Inflammatory macrophage (primary cell): ENCODE measurements at places on chromosomes 16 and 17.
A peak's percentile ranks its signal among the peaks of the same experiment; 100 is the strongest.

DNA sequence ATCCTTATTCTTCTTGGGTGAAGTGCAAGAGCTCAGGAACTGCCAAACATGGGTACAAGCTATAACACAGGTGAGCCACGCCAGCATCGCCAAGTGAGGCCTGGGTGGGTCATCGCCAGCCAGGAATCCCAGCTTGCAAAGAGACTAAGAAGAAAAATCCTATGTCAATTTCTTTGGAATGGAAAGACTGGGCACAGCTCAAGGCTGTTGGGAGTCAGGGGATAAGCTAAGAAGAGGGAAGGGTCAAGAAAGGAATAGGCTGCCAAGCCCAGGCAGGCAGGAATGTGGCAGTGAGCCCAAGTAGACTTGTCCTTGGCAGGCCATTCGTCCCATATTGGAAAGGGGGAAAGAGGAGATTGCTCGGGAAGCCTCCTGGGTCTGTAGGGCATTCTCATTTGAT lies 191.4 kb upstream of the CDH5 start:
- no peak for DNase-seq

GRCh38 chr16:76614269-76614668 lies 337.1 kb downstream of the CNTNAP4 start:
- DNase-seq = no peak

- peak; percentile 92 for DNase-seq
Observed at GRCh38 chr17:7687072-7687907, at the start of gene TP53. TSS of gene TP53 (minus strand) at chr17:7687490. CDS start at chr17:7676594, 10,896 bp downstream.

DNA sequence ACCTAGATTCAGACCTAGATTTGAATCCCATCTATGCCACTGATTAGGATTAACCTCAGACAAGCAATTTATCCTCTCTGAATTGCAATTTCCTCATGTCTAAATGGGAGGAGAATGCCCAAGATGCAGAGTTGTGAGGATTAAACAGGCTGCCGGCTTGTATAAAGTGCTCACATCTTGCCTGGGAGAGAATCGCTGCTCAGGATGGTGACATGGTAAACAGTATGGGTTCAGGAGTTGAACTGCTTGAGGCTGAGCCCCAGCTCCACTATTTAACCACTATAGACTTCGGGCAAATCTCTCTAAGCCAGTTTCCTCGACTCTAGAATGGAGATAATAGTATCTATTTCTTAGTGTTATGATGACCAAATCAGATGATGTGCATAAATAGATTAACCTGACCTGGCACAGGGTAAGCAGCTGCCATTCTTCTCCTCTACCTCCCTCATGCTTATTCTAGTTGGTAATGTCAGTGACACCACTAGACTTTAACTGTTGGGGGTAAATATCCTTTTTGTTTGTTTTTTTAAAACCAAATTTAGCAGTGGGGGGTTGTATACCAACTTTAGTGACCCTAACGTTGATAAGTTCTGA lies 732 bp upstream of the RPL27 start:
- no peak for DNase-seq

DNA sequence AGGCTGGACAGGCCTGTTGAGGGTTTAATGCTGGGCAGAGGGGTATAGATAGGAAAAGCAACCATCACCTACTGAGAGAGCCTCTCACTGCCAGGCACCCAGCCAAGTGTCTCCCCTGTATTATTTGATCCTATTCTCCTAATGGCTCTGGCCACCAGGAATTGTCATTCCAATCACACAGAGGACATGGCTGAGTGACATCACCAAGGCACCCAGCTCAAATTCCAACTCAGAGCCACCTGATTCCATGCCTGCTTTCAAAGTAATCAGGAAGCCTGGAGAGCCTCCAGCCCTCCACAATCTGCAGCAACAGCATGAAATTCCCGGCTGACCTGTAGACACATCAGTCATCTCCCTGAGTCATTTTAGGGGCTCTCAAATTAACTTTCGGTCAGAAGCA lies 368.9 kb upstream of the C16orf82 start:
- no peak for DNase-seq

GRCh38 chr16:58107709-58108108 lies 21.5 kb downstream of the CFAP20 start:
- DNase-seq = no peak

DNA sequence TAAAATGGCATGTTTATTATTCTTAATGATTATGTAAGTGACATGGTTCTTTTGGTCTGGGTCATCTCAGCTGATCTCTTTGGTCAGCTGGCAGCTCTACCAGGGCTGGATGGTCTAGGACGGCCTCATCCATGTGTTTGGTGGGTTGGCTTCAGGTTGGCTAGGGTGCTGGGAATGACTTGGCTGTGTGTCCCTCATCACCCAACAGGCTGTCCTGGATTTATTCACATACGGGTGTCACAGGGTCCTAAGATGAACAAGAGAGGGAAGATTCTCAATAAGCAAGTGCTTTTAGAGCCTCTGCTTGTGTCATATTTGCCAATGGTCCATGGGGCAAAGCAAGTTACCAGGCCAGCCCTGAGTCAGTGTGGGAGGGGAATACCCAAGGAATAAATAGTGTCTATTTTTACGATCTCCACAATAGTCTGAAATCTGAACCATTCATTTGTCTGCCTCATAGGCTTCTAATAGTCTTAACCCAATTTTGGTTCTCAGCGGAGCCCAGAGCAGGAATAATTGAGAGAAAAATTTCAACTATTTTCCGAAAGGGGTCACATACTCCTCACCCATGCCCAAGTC lies 157.5 kb downstream of the HS3ST2 start:
- no peak for DNase-seq

DNA sequence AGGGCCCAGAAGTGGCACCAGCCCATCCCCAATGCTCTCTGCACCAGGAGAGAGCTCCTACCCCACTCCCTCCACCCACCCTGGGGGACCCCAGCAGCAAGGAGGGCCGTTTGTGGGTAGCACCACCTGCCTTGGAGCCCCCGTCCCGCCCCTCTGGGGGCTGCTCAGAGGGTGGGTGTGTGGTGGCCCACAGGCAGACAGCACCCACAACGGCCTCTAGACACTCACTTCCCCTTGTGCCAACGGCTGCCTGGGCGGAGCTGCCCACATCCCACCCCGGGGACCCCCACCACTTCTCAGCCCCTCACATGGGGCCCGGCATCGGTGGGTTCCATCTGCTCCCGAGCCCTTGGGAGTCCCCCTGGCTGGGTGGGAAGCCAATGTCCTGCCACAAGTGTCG lies 33.3 kb downstream of the BAHCC1 start:
- DNase-seq = no peak

GRCh38 chr17:17313350-17313991 lies 10.3 kb downstream of the NT5M start:
- peak; percentile 16 for DNase-seq

GRCh38 chr17:71395901-71396300 lies 724.9 kb upstream of the SOX9 start:
- no peak for DNase-seq

GRCh38 chr16:27665881-27666280 lies 115.9 kb downstream of the KATNIP start:
- DNase-seq = no peak

DNA sequence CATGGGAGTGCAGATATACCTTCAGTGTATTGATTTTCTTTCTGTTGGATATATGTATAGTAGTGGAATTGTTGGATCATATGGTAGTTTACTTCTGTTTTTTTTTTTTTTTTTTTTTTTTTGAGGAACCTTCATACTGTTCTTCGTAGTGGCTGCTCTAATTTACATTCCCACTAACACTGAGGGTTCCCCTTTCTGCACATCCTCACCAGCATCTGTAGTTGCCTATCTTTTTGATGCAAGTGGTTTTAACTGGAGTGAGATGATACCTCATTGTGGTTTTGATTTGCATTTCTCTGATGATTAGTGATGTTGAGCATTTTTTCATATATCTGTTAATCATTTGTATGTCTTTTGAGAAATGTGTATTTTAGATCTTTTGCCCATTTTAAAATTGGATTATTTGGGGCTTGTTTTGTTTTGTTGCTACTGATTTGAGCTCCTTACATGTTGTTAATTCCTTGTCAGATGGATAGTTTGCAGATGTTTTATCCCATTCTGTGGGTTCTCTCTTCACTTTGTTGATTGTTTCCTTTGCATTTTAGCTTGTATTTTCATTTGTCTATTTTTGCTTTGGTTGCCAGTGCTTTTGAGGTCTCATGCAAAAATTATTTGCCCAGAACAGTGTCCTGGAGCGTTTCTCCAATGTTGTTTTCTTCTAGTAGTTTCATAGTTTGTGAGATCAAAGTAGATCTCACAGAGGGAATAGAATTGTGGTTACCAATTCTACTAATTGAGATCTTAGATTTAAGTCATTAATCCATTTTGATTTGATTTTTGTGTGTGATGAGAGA lies 25.0 kb upstream of the BCAS3 start:
- peak; percentile 57 for DNase-seq

DNA sequence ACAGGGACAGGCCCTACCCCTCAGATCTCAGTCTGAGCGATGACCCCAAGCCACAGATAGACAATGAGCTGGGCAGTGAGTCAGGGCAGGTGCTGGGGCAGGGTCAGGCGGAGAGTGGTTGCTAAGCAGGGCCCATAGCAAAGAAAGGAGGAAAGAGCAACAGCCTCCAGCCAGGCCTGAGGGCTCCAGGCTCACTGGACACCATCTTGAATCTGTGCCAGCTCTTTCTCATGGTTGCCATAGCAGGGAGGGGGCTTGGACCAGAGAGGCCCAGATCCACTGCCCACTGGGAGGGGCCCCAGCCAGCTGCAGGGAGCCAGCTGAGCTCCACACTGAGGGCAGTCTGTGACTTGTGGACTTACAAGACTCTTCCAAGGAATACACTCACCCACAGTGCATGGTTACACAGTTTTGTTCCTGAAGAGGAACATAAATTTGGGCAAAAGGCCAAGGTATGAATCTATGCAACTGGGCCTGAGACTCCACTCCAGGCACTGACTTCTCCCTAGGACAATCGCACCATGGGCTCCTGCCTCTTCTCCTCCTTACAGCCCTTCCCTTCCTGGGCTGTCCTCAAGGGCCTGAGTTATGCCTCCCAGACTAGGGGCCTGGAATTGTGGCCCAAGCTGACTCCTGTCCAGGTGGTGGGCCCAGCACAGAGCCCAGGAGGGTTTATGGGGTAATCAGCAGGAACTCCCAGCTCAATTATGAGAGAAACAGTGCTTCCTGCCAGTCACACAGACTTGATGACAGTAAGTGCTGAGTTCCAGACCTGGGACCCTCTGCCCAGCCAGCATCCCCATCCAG lies 59.9 kb downstream of the BEAN1 start:
- peak; percentile 87 for DNase-seq

DNA sequence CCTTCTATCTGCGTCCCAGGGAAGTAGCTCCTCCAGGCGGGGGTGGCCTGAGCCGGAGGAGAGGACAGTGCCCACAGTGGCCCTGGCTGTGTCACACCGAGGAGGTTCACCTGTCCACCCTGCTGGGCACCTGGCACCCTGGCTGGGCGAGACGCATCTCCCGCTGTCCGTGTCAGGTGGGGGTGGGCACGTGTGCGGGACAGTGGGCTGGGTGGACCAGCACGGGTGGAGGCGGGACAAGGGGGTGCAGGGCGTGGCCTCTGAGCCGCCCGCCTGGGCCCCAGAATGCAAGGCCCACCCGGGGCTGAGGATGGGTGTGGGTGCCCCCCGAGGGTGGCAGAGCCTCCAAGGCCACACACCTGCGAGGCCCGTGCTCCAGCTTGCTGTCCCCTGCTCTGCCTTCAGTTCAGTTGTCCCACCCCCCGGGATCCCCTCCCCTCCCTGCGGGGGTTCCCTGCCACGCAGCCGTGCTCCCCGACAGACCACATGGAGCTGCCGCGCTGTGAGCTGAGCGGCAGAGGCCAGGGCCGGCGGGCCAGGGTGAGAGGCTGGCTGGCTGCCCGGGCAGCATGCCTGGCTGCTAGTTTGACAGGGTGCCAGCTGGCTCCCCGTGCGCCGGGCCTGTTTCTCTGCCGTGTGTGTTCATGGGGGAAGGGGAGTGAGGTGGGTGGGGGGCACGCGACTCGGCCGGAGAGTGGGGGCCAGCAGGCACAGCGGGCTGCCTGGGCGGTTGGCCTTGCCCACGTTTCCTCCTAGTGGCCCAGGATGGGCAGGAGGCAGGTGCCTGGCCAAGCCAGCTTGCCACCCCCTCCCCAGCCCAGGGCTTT lies 33.9 kb downstream of the BAHCC1 start:
- DNase-seq = no peak

DNA sequence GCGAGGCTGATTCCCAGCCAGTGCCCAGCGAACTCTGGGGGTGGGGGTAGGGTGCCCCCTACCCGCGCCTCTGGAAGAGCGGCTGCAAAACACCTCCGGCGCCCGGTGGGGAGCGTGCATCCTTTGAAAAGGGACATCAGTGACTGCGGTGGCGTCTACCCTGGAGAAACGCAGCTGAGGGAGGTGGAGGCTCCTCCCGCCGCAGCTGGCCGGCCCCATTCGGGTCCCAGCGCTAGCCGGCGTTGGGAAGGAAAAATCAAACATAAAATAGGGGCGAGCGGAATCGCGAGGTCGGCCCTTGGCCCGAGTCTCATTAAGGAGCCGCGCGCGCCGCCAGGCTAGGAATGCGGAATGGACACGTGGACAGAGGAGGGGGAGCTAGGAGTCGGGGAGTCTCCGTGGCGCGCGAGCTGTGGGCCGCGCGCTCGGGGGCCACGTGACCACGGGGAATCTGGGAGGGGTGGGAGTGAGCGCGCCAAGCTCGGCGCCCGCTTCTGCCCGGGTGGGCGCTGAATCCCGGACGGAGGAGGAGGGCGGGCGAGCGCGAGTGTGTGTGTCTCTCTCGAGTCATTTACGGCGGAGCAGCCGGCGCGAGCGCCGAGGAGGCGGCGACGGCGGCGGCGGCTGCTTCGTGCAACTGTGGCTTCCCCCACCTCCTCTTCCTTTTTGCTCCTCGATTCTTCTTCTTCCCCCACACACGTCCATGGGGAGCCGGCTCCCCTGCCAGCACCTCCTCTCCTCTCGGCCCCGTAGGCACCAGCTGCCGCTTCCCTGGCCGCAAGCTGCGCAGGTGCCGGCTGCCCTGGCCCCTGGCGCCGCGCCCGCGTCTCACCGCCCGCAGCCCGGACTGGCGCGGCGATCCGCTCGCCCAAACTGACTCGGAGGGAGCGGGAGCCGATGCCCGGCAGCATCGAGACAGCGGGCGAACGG lies at the start of gene TMEM132E:
TMEM132E (plus strand) TSS at position 566 of the 930 bp plus-strand sequence. CDS start 1,495 bp downstream, outside the sequence.
- no peak for DNase-seq

DNA sequence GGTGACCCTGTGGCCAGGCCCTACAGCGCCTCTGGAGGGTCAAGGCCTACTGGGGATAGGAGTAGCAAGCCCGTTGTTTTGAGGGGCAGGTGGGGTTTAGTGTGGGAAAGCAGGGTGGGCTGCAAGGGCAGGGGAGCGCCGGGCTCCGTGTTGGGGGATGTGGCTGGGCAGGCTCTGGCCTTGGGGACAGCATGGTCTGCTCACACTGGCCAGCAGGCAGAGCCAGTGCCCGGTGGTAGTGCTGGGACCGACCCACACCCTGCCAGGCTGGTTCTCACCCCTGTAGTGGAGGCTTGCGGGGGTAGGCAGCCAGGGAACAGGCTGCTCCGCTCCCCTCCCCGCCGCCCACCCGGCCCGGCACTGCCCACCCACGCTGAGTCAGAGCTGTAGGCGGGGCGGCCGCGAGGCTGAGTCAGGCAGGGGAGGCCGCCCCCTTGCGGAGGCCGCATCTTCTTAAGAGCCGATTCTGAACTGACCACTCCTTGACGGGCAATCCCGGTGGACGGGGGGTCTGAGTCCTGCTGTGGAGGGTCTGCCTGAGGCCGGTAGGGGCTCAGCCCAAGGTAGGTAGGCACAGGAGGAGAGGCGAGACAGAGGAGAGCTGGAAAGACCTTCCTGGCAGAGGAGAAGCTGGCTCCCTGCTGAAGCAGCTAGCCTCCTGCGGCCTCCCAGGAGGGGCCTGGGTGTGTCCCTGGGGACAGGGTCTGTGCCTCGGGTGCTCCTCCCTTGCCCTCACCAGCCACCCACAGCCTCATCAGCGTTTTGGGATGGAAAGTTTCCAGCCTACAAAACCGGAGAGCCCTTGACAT lies 62.4 kb downstream of the BAIAP2 start:
- DNase-seq = peak; percentile 85

- no peak for DNase-seq
Observed at GRCh38 chr16:30003670-30004423, 7.0 kb downstream of the DOC2A start.

GRCh38 chr16:17173281-17173680 lies 297.5 kb downstream of the XYLT1 start:
- DNase-seq = peak; percentile 97
